ENCODE measurements at places on chromosomes 6 and 20.

DNA sequence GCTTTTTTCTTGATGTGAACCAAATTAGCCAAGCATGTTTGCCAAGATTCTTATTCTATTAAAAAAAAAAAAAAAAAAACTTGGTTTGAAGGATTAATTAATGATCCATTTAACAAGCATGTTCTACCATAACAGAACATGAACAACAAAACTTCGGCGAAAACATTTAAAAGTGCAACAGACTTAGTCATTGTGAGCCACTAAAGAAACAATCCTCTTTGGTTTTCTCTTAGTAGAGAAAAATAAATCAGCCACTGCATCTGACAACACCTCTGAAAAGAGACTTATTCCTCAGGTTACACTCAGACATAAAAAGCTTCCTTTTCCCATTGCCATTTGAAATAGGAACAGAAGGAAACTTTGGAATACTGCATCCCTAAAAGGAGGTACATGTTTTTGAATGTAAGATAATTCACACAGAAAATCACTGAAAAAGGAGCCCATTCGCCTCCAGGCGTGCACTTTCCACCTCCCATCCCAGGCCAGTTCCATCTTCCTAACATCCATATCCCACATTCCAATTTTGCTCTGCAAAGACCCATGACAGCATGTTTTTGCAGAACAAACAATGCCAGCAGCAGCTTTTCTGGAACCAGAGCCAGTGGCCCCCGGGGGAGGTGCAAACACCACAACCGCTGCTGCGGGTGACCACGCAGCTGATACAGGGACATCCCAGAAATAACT is 79.5 kb downstream of the ZMYND8 start:
- DNase-seq: no peak

DNA sequence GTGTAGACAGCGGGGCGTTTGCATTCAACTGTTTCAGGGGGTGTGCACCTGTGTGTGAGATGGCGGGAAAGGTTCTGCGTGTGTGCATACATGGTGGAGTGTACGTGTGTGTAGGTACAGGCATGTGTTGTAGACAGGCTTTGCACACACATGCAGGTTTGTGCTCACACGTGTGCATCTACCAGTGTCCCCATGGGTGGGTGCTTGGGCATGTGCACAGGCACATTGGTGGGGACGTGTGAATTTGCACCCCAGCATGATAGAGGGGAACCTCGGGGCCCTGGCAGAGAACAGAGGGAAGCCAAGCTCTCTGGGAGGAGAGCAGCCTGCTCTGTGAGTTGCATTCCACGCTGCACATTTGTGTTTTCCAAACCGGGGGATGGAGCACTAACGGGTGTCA is 250.2 kb downstream of the PREX1 start:
- DNase-seq: no peak

DNA sequence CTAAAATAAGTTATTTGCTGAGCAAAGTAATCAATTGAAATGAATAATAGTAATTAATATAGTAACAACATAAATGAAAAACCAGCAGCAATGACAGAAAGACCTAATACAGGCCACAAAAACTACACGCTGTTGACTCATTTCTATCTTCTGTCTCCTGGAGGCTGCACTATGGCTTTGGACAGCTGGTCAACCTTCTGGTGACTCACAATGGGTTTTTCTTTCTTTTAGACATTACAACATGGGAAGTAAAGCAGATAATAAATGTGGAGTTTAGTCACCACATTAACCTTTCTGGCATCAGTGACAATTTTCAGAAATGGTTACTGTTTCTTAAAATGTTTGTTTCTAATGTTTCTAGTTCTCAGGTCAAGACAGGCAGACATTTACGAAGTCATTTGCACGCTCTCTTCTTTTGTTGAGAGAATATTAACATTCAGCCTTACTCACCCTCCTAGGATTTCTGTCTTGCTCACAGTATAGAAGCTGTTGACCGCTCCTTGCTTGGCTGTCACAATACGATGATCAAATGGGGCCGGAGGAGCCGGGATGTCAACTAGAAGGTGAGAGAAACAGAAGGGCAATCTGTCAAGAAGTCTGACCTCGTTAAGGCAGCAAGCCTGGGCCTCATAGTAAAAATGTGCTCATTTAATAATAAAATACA is 62.2 kb downstream of the MYLK4 start:
- DNase-seq: no peak

- DNase-seq: no peak
Measured at GRCh38 chr6:165823609-165824326, 160.7 kb upstream of the PDE10A start.

DNA sequence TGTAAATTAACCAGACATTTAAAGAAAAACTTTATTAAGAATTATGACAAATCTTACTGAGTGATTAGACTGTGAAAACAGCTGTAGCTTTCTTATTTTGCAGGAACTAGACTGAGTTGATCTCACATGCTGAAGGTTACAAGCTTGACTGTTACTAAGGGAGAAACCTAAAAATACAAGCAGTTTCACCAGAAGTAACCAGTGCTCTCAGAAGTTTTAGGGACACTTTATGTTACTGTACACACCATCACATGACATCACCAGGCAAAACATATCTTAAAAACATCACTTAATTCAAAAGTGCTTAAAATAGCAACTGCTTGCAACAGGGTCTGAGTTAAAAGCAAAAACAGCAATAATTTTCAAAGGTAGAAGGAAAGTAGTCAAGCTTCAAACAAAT is 5.4 kb downstream of the FBXO30 start:
- DNase-seq: no peak

DNA sequence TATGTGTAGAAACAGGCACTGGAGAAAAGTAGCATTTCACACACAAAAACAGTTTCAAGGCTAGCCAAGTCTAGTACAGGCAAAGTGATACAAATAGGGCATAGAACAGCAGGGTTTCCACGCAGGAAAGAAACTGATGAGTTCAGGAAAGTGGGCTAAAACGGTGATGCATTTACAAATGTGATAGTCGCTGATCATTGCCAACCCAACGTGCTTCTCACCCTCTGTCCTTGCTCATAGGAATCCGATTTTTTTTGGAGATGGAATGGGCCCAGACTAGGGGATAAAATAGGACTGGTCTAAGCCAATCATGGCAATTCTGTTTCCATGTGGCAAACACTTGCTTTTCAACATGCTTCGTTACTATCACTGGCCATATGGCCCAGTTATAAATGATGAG is 536.6 kb downstream of the PRKN start:
- DNase-seq: no peak

DNA sequence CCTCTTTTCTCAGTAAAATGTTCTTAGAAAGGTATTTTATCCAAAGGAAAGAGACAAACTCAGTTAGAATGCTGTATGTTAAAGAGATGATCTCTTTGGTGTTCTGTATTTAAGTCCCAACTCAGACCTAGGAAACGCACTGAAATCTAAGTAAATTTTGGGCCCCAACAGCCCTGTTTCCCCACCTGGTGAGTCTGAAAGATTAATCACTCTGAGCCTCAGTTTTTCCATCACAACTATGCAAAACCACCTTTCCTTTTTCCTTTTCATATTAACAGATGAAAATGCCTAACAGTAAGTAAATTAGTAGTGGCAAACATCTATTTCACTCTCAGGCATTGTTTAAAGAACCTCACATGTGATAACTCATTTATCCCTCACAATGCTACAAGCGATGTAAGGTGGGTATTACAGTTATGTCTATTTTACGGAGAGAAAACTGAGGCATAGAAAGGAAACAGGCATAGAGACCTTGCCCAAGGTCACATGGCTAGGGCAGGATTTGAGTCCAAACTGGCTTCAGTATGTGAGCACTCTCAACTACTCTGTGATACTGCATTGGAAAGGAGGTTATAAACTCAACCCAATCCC is 36.0 kb upstream of the FAM83C start:
- DNase-seq: no peak

- no peak for DNase-seq
Measured at GRCh38 chr6:39517756-39518155, 195.3 kb upstream of the KCNK16 start.

Data from stimulated activated naive CD4-positive, alpha-beta T cell (primary cell).